T-cell (primary cell): ENCODE measurements at places on chromosomes 11 and 22. TPM values are rescaled to one million over a fixed set of nuclear protein-coding genes. Genes with fewer than 3 reads are reported as not detected.
A peak's percentile ranks its signal among the peaks of the same experiment; 100 is the strongest.

The PCNX3 gene
- 66.8 TPM for total RNA-seq

The MYBPC3 gene
- not detected for total RNA-seq

The OPCML gene
- not detected for total RNA-seq

The ETS1 gene
- 1,065 TPM for total RNA-seq

The PNPLA5 gene
- not detected for total RNA-seq

The OR51E1 gene
- not detected for total RNA-seq

The APLNR gene
- not detected for total RNA-seq

DNA sequence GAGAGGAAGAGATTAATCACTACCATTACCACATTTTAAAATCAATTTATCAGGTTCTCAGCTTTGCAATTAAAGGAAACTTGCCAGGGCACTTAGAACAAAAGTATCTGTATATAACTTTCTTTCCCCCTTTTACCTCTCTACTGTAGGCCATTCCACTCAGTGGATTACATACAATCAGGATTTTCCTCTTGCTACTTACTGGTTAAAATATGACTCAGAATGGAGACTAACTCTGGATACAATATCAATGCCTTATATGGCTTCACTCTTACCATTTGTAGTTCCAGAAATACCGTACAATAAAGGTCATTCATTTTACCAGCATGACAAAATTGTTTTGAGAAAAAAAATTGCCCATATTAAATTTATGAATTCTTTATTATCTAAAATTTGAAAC lies 706.8 kb downstream of the KCNA4 start:
- no peak for DNase-seq

GRCh38 chr11:88414981-88415413 lies 77.5 kb upstream of the CTSC start:
- DNase-seq: peak; percentile 14

DNA sequence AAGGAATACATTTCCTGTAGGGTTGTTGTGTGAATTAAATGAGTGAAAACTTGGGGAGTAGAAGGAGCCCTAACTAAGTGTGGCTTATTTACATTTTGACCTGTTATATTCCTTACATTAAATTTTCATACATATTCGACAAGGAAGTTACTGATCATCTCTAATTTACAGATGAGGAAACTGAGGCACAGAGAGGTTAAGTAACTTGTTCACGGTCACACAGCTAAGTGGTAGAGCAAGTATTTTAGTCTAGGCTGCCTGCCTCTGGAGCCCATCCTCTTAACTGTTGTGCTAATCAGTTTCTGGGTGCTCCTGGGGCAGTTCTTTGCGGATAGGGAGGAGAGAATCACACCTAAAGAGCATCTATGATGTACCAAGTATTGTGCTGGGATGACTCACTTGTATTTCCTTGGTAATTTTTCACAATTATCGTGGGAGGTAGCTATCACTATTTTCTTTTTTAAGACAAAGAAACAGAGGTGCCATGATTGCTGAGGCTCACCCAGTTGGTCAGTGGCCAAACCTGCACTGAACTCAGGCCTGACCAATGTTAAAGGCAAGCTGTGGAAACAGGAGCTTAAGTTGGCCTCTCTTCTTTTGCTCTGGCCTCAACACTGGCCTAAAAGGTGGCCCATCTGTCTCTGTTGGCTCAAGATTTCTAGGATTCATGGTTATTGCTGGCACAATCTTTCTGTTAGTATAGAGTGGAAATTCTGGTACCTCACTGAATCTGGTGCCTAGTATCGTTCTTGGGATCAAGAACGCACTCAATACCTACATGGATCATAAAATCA lies 2.9 kb upstream of the ELF5 start:
- DNase-seq: no peak

DNA sequence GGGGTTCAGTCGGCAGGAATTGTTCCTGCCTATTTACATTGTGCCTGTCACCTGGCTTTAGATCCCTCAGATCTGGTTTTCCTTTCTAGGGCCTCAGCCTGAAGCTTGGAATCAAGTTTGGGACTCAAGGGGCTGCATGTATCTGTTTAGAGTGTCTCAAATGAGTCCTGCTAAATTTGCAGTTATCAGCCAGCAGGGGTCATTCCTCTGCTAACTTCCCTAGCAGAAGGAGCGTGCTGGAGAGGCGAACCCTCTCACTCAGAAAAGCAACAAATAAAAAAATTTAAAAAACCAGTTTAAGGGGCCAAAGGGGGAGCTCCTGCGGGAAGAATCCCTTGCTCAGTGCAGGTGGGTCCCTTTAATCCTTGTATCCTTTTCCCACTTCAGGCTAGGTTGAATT lies 1220.2 kb downstream of the JRKL start:
- no peak for DNase-seq

GRCh38 chr22:36584666-36585065 lies 55.7 kb upstream of the EIF3D start:
- DNase-seq: no peak

GRCh38 chr22:34805771-34806170 lies 260.2 kb upstream of the ISX start:
- no peak for DNase-seq

DNA sequence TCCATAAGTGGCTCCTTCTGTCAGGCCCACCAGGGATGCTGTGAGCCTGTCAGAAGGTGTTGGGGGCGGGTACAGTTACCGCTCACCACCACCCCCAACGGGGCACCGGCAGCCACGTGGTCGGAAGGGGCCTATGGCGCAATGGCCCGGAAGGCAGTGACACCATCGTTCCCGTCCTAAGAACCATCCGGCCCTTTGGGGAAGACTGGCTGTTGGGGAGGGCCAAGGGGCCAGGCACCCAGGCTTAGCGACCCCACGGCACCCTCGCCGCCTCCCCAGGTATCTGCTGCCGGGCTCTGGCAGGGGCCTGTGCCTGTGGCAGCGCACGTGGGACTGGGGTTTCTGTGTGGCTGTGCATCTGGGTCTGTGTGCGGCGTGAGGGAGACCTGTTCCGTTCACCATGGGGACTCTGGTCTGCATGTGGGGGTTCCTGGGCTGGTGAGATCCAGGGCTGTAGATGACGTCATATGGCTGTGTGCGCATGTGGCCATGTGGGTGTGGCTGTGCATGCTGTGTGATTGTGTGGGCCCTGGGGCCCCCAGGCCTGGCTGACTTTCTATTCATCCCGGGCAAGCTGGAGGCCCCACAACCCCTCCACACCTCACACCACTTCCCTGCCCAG lies 717 bp downstream of the OSM start:
- peak; percentile 82 for DNase-seq

DNA sequence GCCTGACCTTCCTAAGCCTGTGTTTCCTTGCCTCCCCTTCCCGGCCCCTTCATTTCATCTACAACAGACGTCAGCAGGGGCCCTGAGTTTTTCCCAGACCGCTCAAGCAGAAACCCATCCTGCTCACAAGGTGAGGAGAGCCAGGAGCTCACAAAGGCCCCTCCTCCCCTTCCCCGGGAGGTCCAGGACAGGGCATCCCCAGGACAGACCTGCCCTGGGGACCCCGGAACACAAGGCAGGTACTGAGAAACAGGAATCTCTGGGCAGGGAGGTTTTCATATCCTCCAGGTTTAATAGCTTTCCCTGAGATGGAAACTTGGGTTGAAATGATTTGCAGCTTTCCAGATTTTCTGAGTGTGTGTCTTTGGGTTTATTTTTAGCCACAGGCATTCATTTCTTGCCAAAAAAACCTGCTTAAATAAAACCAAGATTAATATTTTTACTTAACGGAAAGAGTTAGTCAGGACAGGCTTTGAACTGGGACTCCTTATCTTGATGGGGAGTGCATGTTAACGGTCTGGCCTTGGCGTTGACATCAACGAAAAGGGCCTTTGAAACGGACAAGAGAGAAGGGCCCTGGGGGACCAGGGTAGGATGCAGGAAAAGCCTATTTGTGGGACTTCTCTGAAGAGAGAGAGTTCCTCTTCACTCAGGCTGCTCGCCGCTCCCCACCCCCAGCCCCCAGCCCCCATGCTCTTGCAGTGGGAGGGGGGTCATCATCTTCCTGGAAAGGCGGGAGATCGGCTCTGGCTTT lies 38.5 kb downstream of the TIMP3 start:
- DNase-seq: no peak

DNA sequence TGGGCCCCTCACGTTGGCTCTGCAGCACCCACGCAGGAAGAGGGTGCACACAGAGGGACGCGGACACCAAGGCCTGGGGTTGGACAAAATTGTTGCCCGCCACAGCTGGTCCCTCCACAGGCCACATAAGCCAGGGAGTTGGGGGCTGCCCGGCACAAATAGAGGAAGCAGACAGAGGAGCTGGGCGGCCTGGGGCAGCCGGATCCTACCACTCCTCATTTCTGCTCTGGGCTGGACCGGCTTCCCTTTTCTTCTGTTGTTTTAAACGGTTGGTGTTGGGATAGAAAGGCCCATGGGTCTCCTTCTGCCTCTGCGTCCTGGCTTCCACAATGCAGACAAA lies 36.4 kb upstream of the LINC01488 start:
- DNase-seq: no peak

GRCh38 chr11:134556186-134556585 lies 144.1 kb upstream of the B3GAT1 start:
- no peak for DNase-seq

GRCh38 chr11:5674391-5674790 lies 10.5 kb downstream of the TRIM5 start:
- no peak for DNase-seq

DNA sequence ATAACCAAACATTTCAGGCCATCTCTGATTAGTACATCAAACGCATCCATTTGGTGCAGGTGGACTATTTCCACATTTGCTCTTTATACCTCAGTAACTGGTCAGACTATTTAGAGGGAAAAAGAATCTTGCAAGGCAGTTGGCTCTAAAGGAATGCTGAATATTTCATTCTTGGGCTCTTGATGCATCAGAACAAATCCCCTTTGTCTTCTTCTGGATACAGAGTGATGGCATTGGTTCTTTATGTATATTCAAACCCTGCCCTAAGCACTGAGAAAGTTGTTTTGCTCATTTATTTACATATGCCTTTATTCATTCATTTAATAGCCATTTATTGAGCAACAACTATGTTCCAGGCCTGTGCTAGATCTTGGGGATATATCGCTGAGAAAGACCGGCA lies 31.1 kb upstream of the RAB30 start:
- DNase-seq: no peak

- DNase-seq: no peak
These were observed 74.7 kb downstream of the SC5D start for GRCh38 chr11:121367001-121367843.

- no peak for DNase-seq
These were observed 6.3 kb downstream of the KCNJ1 start for GRCh38 chr11:128860571-128861361.

GRCh38 chr11:14414470-14415461 lies 55.8 kb upstream of the RRAS2 start:
- peak; percentile 56 for DNase-seq

- DNase-seq: no peak
These were observed 2.2 kb downstream of the DTX4 start for GRCh38 chr11:59173964-59174663.

DNA sequence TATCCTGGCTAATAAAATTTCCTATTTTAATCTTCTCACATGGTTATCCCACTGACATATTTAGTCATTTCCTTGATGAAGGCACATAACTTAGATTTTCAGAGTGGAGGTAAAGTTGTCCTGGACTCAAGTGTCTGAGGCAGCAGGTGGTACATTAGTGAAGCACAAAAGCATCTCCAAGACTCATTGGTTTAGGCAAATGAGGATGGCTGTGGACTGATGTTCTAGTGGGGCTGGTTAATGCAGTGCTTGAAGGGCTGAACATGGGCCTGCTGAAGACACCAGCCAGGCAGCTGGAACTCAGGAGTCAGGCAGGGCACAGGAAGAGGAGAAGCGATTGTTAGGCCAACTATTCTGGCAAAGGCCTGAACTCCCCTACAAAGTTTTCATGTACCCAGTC lies 76.3 kb upstream of the SESN3 start:
- no peak for DNase-seq

GRCh38 chr11:121958323-121958970 lies 157.6 kb downstream of the BLID start:
- DNase-seq: no peak

GRCh38 chr11:457111-457760 lies 7.2 kb downstream of the PTDSS2 start:
- DNase-seq: no peak

DNA sequence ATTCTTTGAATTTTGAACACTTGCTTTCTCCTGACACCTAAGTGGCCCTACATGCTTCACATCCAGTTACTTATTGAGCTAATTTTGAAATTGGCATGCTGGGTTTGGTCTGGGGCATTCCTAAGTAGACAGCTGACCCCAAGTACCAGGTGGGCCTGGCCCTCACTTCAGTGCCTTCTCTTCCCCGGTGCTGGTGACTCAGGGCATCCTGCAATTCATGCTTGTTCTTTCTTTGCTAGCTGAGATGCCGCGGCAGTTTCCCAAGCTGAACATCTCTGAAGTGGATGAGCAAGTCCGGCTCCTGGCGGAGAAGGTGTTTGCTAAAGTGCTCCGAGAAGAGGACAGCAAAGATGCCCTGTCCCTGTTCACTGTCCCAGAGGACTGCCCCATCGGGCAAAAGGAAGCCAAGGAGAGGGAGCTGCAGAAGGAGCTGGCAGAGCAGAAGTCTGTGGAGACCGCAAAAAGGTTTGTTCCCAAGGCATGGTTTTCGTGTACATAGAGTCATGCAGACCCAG lies 6.3 kb downstream of the AMPD3 start:
- DNase-seq: no peak

DNA sequence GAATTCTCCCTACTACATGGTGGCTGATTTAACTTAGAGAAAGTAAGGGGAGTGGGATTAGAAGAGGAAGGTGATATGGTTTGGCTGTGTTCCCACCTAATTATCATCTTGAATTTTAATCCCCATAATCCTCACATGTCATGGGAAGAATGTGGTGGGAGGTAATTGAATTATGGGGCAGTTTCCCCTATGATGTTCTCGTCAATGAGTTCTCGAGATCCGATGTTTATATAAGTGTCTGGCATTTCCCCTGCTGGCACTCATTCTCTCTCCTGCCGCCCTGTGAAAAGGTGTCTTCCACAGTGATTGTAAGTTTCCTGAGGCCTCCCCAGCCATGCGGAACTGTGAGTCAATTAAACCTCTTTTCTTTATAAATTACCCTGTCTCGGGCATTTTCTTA lies 169.3 kb downstream of the CASP12 start:
- DNase-seq: no peak

DNA sequence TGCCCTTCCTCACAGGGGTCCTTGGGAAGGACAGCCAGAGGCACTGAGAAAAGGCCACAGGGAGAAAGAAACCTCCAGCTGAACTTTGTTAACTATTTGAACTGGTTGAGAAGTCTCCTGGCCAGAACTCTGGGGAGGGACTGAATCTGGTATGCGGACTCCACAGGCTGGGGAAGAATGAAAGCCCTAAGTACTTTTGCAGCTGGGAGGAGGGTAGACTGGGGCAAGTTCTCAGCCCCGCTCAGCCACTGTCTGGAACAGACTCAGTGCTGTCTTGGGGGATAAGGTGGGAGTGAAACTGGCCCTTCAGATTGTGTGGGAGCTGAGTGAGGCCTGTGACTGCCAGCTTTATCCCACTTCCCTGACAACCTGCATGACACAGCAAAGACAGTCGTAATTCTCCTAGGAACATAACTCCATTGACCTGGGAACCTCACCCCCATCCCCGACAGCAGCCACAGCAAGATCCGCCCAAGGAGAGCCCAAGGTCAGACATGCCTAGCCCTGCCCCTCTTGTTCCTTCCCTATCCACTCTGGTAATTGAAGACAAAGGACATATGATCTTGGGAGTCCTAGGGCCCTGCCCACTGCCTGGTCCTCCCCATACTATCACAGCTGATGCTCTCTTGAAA lies 475.1 kb upstream of the CNTN5 start:
- no peak for DNase-seq

- no peak for DNase-seq
These were observed 39.9 kb downstream of the CD44 start for GRCh38 chr11:35178873-35179272.
